ENCODE measurements at places on chromosomes 13 and 19.

- DNase-seq = no peak
These were observed 62.8 kb upstream of the DIAPH3 start for GRCh38 chr13:60226507-60226906.

DNA sequence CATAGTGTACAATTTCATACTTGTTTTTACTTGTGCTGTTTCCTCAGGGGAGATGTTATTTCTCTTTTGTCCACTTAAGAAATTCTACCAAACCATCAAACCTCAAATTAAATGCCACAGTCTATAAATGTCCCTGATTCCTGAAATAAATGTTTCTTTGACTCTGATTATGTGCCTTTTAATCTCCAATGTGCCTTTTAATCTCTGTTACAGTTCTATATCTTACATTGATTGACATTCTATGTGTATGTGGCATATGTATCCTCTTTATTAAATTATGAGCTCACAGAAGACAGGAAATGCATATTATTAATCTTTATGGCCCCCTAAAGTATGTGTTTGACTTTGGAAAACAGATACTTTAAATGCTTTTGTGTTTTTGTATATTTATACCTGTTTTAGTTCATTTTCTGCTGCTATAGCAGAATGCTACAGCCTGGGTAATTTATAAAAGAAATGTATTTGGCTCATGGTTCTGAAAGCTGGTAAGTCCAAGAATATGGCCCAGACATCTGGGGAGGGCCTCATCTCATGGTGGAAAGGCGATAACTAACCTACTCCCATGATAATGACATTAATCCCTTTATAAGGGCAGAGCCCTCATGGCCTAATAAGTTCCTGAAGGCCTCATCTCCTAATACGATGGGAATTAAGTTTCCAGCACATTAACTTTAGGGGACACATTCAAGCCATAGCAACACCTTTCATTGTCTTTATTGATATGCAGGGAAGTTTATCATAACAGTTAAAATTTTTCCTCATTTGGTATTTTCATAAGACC, 403.9 kb downstream of the LIG4 start:
- no peak for DNase-seq

- DNase-seq = no peak
These were observed 649.6 kb upstream of the ATXN8OS start for GRCh38 chr13:69458013-69458412.

- DNase-seq = no peak
These were observed 79.9 kb upstream of the MYCBP2 start for GRCh38 chr13:77406644-77407440.

- peak; percentile 78 for DNase-seq
These were observed at the start of gene PKN1 for GRCh38 chr19:14432791-14433553. Gene PKN1 (plus strand): TSS chr19:14433306. CDS start chr19:14433522, 216 bp downstream.

- DNase-seq = no peak
These were observed 41.4 kb downstream of the UQCRFS1 start for GRCh38 chr19:29171525-29171924.

DNA sequence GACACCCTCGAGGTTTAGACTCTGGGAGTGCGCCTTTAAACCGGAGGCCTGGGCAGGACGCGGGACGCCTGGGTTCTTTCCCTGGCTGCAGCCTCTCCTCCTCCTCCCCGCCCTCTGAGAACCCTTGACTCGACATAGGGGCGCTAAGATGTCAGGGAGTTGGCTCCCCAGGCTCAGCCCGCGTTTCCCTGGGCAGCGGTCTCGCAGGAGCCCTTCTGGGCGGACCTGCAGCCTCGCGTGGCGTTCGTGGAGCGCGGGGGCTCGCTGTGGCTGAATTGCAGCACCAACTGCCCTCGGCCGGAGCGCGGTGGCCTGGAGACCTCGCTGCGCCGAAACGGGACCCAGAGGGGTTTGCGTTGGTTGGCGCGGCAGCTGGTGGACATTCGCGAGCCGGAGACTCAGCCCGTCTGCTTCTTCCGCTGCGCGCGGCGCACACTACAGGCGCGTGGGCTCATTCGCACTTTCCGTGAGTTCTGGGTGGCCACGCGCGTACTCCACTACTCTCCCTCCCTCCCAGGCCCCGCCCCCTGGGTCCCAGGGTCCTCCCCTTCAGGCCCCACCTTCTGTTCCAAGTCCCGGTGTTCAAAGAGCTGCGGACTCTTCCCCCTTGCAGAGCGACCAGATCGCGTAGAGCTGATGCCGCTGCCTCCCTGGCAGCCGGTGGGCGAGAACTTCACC, 1.3 kb downstream of the ICAM5 start:
- DNase-seq = peak; percentile 67

GRCh38 chr13:107348471-107348870, 780.5 kb upstream of the ARGLU1 start:
- no peak for DNase-seq

GRCh38 chr13:112893207-112893569, 75.8 kb upstream of the MCF2L start:
- DNase-seq = no peak

Data from left forelimb (tissue), 1 donor.